ENCODE measurements at places on chromosomes 1 and 21.

- DNase-seq = no peak
Observed at GRCh38 chr1:25948641-25949040, 42.4 kb upstream of the STMN1 start.

- no peak for DNase-seq
Observed at GRCh38 chr1:14817223-14818170, 219.0 kb downstream of the KAZN start.

DNA sequence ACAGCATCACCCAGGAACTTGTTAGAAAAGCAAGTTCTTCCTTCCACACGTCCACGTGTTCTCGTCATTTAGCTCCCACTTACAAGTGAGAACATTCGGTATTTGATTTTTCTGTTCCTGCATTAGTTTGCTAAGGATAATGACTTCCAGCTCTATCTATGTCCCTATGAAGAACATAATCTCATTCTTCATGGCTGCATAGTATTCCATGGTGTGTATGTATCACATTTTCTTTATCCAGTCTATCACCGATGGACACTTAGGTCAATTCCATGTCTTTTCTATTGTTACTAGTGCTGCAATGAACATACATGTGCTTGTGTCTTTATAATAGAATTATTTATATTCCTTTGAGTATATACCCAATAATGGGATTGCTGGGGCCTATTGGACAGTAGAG is 368.7 kb upstream of the RUNX1 start:
- no peak for DNase-seq

DNA sequence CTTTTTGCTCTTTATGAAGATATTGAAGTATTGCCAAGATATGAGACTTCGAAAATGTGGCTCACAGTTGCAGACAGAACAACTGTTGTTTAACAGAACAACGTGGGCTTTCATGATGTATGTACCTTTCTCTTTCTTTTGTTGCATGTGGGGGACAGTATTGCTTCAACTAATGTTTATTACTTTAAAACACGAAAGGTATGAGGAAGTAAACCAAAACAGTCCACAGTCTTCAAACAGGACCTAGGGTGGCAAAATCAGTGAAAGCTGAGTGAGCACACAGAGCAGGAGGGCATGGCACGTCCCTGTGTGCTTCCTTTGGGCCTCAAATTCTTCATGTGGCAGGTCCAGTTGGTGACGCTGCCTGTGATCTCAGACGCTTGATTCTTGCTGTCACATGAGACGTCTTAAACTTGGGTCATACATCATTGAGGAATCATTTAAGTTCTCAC is 7.8 kb upstream of the CHAF1B start:
- no peak for DNase-seq

- DNase-seq = no peak
Observed at GRCh38 chr1:5455056-5455455, 537.2 kb downstream of the NPHP4 start.

DNA sequence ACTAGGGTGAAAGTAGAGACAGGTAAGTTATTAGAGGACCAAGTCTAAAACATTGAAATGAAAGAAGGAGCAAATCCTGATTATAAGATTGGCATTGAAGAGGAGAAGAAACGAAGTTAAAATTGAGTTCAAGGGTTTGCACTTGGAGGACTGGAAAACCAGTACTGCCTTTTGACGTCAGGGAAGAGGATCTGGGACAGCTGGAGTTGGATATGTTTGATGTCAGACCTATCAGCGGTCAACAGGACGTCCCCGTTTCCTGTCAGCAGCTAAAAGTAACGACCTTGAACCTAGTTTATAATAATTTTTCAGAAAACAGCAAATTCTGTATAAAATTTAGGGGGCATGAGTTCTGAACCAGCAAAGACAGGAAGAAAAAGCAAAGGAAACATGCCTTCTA is 1.2 kb upstream of the NID1 start:
- peak; percentile 26 for DNase-seq

DNA sequence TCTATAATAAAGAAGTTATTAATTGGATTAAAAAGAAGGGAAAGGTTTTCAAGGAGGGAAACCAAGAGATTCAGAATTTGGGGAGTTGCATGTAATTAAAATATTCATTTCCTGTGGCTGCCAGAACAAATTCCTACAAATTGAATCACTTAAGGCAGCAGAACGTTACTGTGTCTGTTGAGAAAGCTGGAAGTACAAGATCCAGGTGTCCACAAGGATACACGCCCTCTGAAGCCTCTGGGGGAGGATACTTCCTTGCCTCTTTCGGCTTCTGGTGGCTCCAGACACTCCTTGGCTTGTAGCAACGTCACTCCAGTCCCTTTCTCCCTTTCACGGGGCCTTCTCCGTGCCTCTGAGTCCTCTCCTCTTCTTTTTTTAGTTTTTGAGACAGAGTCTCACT is 67.9 kb downstream of the KAZN start:
- DNase-seq = no peak

- no peak for DNase-seq
Observed at GRCh38 chr1:213332491-213332890, 281.4 kb downstream of the RPS6KC1 start.

- DNase-seq = no peak
Observed at GRCh38 chr1:190511554-190511953, 33.9 kb upstream of the BRINP3 start.

DNA sequence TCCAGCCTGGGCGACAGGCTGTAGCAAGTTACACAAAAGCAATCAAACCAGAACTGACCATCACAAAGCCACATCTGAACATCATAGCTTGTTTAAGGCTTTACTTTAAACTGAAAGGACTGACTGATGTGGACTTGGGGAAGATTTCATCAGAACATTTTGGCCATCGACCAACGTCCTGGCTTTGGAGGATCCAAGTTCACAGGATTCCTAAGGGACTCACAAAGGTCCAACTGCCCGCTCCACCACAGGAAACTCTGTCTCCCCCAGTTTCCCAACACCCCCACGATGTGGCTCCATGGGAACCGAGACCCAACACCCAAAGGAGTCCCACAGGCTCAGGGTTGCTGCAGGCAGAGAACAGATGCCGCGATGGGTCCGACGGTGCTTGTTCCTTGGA is 9.3 kb downstream of the SSU72 start:
- no peak for DNase-seq

All from fibroblast of pulmonary artery (primary cell).